NCI-H510A (cell line): ENCODE measurements at places on chromosomes 16 and 17.
A peak's percentile ranks its signal among the peaks of the same experiment; 100 is the strongest.

DNA sequence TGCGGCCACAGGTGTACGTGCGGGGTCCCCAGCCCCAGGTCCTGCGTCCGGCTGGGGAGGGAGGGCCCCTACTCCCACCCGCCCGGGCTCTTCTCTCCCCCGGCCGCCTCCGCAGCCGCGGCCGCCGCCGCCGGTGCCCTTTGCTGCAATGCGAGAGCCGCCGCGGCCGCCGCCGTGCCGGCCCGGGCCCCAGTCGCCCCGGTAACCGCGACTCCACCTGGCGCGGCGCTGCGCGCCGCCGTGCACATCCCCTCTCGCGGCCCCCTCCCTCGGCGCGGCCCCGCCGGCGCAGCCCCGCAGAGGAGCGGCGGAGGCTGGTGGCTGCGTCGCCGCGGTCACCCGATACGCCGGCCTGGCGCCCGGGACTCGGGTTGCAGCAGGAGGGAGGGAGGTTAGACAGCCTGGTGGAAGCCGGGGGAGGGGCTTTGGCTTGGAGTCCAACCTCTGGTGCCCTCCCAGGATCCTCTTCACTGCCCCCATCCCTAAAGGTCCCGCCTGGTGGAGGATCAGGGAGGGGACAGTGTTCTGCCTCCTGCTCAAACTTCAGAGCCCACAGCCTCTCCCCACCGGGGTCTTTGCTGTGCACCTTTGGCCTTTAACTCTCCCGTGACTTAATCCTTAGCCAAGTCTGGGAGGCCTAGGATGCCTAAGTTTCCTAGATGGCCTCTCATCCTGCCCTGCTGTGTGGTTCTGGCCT is 32.9 kb downstream of the SRCIN1 start:
- peak; percentile 78 for DNase-seq

DNA sequence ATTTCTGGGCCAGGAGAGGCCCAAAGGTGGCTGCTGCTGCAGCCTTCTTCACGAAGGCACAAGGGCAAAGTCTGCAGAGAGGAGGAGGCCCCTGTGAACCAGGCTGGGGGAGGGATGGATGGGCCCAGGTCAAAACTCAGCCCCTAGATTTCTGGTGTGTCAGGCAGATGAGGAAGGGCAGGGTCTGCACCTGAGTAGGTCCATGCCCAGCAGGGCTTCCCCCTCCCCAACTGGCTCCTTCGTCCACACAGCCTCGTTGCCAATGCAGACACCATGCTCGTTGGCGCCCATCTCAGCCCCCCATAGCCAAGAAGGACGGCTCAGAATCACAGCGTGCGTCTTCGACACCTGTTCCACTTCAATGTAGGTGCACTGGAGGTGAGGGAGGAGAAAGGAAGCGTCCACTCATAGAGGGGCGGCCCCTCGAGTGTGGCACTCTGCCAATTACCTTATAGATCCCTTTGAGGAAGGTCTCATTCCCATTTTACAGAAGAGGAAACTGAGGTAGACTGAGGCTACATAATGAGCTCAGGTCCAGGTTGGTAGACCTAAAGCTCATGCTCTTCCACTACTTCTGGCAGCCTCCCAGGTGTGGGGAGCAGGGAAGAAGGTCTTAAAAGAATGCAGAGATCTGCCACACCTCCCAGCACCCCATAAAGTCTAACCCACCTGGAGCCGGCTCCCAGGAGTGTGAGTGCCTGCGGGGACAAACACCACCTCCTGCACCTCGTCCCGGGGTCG is 902 bp downstream of the SCRN2 start:
- DNase-seq, result peak; percentile 34

- no peak for DNase-seq
These were observed 14.3 kb downstream of the PRCD start for GRCh38 chr17:76554131-76554530.

DNA sequence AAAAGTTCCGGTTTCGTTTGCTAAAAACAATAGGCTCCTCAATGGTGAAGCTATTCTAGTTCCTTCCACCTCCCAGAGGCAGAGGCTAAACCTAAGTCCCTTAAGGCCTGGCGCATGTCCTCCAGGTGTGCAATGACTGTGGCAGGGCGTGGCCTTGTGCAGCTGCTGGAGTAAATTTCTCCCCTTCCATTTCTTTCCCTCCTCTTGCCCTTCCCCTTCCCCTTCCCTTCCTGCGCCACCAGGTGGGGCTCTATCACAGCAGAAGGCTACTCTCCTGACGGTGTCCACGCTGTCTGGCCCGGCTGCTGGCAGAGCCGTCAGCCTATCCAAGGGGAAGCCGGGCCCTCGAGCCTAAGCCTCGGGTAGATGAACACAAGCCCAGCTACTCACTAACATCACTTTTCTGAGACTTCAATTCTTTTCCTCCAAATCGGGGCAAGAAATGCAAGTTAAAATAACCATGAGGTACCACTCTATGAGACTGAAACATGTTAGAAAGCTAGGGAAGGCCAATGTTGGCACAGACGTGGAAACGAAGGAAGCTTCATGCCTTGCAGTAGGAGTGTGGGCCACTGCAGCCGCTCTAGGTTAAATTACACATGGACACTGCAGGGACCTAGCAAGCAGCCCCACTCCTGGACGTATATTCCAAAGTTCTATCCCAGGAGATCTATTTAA is 34.4 kb downstream of the C16orf78 start:
- peak; percentile 89 for DNase-seq

DNA sequence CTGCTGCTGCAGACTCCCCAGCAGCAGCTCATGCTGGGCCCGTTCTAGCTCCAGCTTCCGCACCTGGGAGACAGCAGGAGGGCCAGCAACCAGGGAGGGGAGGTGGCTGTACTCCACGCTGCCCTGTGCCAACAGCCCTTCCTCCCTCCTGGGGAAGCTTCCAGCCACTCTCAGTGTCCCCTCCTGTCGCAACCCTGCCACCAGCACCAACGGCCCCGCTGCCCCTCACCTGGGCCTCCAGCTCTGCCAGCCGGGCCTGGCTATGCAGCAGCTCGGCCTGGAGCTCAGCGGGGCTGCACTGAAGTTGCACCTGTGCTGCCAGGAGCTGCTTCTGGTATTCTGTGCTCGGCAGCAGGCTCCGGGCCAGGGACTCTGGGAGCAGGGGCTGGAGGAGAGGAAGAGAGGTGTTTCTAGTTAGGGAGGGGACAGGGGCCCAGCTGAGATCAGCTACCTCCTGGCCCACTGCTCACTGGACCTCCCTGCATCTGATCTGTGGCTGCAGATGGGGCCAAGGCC is 15.4 kb upstream of the MRPL38 start:
- no peak for DNase-seq
